Activated CD8-positive, alpha-beta memory T cell treated with anti-CD3 and anti-CD28 coated beads for 4 hours (primary cell): ENCODE measurements at places on chromosomes 5 and 9.

- DNase-seq: no peak
Observed at GRCh38 chr5:110290542-110290941, 435.9 kb downstream of the TMEM232 start.

DNA sequence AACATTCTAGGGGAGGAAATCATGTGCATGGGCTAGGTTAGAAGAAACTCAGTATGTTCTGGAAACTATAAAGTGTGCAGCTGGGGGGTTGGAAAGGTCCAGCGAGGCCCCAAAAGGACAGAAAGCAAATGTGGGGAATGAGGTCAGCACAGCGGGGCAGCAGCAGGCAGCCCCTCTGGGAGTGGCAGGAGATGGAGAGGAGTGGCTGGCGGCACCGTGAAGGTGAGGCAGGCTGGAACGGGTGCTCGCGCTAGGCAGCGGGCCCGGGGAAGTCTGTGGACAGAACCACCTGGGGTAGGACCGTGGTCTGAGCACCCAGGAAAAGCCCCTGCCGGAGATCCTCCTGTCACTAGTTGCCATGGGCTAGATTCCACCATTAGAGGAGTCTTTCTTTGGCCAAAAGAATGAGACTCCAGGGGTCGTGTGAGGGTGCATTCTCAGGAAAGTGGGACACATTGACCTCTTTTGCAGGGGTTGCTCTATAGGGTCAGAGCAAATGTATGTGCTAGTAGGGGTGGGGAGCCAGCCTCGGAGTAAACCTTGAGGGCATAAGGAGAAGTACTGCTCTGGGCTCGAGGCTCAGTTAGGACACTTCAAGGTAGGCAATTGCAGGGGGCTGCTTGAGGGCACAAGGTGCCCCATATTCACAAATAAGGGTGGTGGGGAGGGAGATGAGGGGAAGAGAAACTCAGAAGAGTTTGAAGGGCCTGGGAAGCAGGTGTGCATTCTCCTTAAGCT is 61.2 kb downstream of the IL6ST start:
- DNase-seq: no peak

GRCh38 chr5:150326707-150327106 is 24.0 kb upstream of the ARSI start:
- DNase-seq: no peak

DNA sequence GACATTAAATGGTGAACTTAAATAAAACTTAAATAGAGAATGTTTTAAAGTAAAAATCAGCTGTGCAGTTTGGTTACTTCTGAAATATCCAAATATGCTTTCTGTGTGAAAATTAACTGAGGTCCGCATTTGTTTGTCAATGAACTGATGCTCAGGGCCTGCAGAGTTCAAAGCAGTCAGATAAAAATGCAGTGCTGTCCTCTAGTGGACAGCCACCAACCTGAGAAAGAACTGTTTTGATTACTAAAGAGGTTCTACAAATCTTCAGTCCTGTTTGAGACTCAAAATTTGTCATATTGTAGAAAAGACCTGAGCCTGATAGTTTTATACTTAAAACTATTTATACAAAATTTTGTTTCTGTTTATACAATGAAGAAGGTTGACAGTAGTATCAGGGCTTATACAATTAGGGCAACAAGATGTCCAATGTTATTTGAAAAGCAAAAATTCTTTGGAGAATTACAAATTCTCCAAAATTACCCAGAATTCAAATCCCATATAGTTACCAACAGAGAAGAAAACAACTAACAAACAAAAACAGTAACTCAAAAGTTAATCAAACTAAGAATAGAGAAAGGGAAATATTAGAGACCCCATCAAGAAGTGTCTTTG is 232.3 kb upstream of the TBCA start:
- no peak for DNase-seq

DNA sequence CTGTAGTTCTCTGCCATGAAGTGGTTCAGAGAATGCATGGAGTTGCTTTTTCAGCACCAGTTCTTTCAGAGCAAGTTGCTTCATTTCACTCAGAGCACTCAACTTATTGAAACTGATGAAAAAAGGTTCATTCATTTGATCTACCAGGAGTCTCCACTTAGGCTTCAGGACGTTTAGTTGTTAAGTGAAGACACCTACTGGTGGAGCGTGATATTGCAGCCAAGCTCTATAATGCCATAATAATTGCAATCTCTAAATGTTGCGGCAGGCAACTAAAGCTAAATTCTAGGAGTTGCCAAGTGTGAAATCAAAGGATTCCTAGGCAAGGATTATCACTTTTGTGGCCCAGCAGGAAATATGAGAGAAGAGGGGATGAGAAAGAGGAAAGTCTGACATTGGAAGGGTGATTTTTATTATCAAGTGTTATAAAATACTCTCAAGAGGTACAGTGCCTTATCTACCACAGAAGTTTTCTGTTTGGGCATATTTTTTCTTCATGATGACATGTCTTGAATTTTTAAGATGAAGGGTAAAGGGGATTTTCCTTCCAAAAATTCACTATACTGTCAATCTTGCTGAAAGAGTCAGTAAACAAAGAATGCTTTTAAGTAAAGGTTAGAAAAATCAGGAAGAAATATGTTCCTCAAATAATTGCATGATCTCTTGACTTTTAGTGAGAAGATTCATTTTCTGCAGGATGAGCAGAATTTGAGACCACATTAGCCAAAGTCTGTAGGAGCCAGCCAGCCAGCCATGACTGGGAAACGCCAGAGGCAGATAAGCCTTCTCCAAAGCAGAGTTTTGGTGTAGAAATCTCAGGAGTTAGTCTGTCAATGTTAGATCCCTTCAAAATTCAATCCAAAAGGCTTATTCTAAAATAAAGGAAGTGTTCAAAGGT is 83.4 kb downstream of the SH3PXD2B start:
- DNase-seq: no peak
